ENCODE measurements at places on chromosomes 5 and 9.

DNA sequence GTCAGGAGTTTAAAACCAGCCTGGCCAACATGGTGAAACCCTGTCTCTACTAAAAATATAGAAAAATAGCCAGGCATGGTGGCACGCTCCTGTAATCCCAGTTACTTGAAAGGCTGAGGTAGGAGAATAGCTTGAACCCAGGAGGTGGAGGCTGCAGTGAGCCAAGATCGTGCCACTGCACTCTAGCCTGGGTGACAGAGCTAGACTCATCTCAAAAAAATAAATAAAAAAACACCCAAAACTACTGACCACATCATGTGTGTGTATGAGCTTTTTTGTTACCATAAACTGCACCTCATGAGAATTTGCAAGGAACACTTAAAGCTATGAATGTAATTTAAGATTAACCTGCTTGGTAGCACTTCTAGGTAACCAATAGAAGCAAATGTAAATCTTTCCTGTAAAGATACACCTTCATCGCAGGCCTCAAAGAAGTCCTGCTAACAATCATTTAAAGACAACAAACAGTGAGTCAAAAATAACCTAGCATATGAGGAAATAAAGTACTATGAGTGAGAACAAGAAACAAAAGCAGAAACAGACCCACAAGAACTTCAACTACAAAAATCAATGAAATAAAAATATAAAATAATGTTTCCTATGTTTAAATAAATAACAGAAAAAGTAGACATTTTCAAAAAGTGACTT lies 13.0 kb downstream of the SLC38A9 start:
- DNase-seq = no peak

DNA sequence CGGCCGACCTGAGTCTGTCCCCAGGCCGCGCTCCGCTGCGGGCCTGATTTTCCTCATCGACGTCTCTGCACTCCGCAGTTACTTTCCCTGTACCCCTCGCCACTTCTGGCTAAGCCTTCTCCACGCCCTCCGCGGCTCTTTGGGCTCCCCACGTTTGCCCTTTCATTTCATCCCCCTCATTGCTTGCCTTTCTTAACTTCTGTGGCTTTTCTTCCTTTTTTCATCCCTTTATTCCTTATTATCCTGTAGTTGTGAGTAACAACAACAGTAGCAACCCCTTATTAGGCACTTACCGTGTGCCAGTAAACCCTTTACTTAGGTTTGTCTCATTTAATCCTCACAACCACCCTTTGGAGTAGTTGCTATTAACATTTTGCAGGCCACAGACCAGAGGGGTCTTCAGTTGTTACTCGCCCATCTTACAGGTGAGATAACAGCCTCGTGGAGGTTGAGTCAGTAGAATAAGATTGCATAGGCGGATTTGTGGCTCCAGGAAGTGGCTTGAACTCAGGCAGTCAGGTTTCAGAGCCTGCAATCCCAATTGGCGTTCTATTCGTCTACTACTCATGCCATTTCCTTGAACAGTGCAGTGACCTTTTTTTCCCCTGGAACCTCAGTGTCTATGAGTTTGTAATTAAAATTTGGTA lies 724 bp downstream of the TCERG1 start:
- DNase-seq = no peak

DNA sequence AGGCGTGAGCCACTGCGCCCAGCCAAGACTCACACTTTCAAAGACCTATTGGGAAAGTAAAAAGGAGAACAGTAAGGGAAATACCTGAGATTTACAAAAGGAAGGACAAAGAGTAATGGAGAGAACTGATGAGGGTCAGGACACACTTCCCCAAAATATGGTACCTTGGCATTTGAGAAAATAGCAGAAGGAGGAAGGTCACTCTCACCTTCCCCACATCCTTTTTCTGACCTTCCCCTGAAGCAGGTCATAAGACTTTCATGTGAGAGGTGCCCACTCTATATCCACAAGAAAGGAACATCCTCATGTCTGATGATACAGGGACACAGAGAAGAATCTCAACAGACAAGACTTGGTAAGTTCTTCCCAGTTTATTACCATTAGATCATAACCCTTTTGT lies 272.8 kb downstream of the FBXL17 start:
- DNase-seq = no peak

GRCh38 chr5:179599973-179600372 lies 23.5 kb downstream of the HNRNPH1 start:
- no peak for DNase-seq

DNA sequence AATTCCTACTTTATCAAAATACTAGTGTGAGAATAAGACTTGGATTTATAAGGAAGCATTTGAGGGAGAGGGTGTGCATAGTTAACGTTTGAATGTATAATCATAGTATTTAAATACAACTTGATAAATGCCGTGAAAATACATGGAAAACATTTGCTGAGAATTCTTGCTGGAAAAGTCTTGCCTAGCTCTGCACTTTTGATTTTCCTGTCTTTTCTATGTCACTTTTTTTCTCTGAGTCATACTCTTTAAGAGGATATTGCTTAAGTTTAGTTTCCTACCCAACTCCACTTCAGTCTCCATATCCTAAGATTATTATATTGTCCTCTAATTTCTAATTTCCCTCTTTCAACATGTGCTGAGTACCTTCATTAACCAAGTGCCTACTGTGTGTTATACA lies 616.6 kb upstream of the SEMA6A start:
- DNase-seq = no peak

GRCh38 chr5:164649266-164649665 lies 1143.8 kb downstream of the MAT2B start:
- no peak for DNase-seq

DNA sequence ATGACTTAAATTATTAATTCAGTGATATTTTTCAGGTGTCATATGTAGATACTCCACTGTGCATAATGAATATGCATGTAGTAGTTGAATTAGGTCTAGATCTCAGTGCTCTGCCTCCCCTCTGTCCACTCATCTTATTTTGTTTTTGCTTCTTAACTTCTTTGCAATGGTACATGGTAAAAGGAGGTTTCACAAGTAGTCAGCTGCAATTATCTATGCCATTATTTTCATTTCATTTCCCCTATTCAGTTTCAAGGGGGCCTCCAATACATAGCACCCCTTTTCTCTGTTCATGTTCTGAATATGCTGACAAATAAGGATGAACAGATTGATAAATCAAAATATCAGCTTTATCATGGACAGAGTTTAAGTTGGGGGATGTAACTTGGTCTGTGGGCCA lies 511.6 kb upstream of the ZNF608 start:
- no peak for DNase-seq
